ENCODE measurements at places on chromosomes 11 and 22.

DNA sequence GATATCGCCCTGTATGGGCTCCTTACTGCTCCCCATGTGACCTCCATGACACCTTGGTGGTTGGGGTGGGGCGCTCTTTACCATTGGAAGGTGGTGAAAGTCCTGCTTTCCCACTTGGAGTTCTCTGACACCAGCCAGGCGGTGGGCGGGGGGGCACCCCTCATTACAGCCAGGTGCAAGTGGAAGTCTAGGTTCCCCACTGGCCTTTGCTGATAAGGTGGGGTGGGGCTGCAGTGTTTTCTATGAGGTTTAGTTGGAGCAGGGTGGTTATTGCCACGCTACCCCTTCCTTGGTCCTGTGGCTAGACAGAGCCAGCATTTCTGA is 5.5 kb upstream of the SLC37A2 start:
- DNase-seq: no peak

DNA sequence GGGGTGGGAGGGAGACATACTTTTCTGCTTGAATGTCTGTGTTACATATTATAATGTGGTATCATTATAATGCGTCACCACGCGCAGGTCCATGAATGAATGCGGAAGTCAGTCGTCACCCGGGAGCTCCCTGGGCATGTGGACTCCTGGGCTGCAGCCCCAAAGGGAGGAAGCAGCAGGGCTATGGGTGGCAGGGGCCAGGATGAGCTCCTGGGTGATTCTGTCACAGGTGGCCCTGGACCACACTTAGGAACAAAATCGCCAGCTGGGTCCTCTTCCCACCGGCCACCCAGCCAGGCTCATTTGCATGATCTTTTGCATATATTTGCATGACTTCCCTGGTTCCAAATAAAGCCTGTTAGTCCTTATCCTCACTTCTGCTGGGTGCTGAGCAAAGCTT is 51.2 kb downstream of the KCNJ4 start:
- DNase-seq: no peak

GRCh38 chr22:44975427-44976262 is 34.2 kb downstream of the PHF21B start:
- peak; percentile 86 for DNase-seq

DNA sequence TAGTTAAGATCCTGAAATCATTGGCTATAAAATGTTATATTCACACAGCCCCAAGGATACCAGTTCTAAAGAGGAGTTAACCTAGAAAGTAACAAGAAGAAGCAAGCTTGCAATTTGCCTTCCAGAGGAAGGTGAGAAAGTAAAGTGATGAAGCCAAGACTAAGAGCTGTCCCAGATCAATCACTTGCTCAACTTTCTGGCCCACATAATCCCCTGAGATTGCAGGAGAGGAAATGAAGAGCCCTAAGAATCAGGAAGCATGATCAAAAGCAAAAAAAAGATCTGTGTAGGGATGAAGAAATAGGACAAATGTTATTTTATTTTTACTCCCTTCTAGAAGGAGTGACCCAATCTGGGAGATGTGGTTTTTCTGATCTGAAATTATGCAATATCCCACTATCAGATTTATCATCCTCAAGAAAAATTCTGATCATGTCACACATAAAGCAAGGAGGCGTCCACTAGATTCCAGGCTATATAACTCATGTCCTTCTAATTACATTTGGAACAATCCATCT is 180.3 kb upstream of the GUCY1A2 start:
- DNase-seq: no peak

DNA sequence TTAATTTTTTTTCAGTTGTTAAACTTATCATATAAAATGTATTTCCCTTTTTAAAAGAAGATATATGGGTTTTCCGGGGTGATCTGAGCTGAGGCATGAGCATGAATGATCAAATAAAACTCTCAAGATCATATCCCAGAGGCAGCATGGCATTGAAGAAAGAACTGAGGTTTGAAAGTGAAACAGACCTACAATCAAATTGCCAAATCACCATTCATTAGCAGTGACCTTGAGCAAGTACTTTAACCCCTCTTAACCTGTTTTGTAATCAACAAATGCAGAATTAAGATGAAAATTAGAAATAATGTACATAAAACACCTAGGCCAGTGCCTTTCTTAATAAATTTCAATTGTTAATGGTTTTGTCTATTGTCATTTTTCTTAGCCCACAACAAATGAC is 116.0 kb downstream of the RBFOX2 start:
- no peak for DNase-seq

GRCh38 chr11:134044514-134045284 is 24.2 kb upstream of the JAM3 start:
- DNase-seq: no peak

DNA sequence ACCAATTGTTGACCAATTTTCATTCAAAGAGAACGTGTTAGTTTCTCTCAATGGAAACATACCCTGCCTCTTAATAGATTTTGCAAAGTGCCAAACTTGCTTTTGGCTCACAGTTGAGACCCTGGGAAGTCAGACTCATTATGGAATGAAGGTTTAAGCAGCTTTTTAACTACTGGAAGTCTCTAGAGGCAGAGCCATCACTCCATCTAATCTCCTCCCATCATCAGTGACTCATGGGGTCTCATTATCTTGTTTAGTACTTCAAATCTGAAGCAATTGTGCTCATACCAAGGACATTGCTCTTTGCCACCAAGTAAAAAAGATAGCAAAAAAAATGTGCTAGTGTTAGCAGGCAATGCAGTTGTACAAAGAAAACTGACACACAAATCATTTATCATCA is 537.1 kb upstream of the LRRC4C start:
- no peak for DNase-seq

GRCh38 chr22:29442976-29443375 is 4.6 kb downstream of the RFPL1 start:
- DNase-seq: no peak

GRCh38 chr22:45312856-45313255 is 3.1 kb downstream of the FAM118A start:
- no peak for DNase-seq

DNA sequence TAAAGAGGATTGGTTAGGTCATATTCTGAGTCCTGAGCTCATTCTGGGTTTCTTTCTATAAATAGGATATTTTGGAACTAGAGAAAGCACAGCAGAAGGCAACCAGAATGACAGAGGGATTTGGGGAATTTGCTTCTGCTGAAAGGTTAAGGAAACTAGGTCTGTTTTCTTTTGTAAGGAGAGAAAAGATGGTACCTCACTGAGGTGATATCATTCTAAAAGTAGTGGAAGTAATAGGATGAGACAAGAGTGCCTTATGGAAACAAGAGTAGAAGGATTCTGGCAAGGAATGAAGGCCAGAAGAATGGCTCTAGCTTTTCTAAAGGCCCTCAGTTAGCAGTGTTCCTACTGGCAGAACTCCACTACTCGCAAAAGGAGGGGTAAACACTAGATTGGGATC is 26.7 kb upstream of the BDNF start:
- DNase-seq: no peak

DNA sequence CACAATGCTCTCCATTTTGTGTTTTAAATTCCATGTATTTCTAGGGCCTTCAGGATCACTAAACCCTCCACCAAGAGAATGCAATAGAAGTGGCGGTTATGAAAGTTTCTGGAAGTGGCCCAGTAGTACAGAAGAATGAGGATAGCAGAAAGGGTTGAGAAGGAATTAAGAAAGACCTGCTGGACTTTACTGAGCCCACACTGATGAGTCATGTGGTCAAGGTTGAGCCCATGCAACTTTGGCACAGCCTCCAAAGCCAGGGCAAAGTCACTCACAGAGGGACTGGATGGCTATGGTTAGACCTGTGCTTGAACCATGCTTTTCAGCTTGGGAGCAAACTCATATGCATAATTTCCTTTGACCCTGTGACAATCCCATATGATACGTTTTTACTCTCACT is 102.9 kb upstream of the PLET1 start:
- DNase-seq: no peak

DNA sequence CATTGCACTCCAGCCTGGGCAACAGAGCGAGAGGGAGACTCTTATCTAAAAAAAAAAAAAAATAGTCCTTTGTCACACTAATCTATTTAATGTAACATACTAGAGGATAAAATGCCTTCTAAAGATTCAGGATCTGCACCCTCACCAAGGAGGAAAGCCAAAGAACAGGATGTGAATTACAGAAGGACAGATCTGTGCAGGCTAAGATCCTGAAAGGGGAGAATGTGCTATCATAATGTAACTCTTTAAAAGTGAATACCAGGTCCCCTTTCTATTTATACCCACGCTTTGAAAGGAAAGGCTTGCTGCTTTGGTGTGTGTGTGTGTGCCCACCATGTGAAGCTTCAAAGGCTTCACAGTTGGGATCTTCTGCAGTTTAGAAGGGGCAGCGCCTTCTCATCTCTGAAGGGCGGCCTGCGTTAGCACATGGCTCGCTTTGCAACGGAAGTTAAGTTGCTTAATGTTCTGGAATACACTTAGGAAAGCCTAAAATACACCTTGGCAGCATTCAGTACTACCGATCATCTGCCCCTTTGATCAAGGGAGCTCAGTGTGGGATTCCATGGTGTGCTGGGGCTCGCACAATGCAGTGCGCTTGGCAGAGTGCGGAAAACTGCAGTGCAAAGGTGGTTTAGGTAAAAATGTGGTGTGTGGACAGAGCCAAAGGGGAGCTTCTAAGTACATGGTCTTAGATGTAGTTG is 6.8 kb downstream of the CECR2 start:
- no peak for DNase-seq

DNA sequence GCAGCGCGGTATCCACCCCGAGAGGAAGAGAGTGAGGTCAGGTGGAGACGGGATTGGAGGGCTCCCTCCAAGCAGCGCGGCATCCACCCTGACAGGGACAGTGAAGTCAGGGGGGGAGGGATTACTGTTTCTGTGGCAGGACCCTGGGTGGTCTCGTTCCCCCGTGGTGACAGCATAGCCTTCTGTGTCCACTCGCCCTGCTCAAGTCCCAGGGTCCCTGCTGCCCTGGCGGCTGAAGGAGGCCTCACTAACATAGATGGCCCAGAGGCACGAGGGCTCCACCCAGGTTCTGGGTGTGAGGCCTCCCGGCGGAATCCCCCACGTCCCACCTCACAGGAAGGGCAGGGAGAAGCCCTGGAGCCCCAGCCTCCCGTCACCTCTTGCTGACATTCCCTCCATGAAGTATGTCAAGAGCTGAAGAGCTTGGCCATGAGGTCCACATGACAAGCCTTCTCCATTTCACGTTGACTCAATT is 636.1 kb downstream of the BRD1 start:
- DNase-seq: no peak

- no peak for DNase-seq
Measured at GRCh38 chr11:46983598-46983997, 47.0 kb downstream of the CSTPP1 start.

DNA sequence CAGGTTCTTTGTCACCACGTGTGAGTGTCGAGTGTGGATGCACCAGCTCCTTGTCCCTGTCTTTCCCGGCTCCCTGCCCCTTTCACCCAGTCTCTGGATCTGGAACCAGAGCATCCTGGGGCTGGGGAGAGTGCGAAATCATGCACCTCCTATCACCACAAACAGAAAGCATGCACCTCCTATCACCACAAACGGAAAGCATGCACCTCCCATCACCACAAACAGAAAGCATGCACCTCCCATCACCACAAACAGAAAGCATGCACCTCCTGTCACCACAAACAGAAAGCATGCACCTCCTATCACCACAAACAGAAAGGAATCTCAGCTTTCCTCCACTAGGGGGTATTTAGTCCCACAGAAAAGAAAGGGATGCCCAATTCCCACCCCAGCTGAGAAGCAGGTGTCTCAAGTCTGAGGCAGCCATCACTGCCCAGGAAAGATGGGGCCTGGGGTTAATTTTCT is 5.9 kb upstream of the GLB1L3 start:
- DNase-seq: no peak

- DNase-seq: no peak
Measured at GRCh38 chr11:93000511-93001476, 31.3 kb downstream of the MTNR1B start.

DNA sequence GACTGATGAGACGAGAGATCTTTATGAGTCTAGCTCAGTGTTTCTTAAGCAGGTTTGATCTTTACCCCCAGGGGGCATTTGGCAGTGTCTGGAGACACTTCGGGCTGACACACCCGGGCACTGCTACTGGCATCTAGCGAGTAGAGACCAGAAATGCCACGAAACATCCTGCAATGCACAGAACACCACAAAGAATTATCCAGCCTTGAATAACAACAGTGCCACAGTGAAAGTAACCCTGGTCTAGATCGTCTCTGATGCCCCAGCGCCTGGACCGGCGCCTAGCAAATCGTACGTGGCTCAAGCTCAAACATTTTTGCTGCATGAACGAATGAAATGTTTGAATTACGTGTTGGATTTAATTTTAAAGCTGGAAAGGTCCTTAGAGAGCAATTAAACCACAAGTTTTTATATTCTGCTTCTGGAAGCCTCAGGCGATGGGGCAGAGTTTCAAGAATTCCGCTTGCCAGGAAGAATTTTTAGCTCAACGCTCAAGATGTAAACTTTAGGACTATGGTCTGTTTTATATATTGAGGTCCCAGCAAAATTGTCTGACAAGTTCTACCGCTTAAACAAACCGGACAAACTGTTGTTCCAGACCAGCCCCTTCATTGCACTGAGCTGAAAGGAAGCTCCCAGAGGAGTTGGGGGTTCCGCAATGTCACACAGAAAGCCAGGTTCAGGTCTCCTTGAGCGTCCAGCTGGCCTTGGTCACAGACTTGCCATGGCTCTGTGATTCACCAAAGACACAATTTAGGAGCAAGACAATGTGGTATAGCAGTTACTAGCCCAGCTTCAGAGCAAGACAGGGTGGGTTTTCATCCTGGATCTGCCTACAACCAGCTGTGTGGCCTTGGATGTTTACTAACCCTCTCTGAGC is 44.2 kb upstream of the SMTN start:
- DNase-seq: no peak

GRCh38 chr11:58628446-58628845 is 6.0 kb downstream of the CNTF start:
- DNase-seq: no peak

DNA sequence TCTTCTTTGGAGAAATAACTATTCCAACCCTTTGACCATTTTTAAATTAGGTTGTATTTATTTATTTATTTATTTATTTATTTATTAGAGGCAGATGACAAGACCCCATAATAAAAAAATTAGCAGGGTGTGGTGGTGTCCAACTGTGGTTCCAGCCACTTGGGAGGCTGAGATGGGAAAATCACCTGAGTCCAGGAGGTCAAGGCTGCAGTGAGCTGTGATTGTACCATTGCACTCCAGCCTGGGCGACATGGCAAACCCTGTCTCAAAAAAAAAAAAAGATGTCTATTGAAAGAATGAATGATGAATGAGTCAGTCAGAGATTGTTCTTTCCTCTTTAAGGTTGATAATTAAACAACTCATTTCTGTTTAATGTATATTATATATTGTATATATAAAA is 129.6 kb downstream of the WNT11 start:
- no peak for DNase-seq

DNA sequence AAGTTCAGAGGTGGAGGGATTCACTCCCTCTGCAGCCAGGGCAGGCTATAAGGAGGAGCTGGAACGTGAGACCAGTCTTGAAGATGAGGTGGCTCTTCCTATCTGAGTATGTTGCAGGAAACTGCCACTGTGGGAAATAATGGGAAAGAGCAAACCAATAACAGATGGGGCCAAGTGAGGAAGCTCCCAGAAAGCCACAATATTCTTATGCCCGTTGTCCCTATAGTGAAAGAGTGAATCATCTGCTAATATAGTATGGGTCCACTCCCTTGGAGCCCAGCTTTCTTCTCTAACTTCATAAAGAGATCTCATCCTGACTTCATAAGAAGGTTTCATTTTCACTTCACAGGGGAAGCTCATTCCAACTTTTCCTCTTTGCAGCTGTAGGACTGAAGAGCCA is 206.4 kb downstream of the BLID start:
- no peak for DNase-seq

GRCh38 chr22:50621356-50621880 is 6.5 kb downstream of the ARSA start:
- no peak for DNase-seq
